Neural crest cell (in vitro differentiated cells): ENCODE measurements at places on chromosomes 5 and 9.
A peak's percentile ranks its signal among the peaks of the same experiment; 100 is the strongest.

- no peak for DNase-seq
Measured at GRCh38 chr9:76143834-76144233, 250.4 kb downstream of the RFK start.

DNA sequence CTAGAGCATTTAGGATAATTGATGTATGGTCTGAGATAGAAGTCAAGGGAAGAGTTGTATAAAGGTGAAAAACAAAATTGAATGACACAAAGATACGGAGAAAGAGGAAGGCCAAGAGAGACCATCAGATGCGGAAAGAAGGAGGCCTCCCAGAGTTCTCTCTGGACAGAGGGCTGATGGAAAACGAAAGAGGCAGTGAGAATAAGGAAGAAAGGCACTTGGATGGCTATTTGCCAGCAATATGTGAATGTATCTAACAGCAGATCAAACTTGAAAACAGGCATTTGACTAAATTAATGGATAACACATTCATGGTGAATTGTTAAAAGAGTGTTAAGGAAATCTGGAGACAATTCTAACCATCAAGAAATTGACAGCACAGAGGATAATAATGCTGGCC is 2.4 kb upstream of the DOCK8 start:
- no peak for DNase-seq

DNA sequence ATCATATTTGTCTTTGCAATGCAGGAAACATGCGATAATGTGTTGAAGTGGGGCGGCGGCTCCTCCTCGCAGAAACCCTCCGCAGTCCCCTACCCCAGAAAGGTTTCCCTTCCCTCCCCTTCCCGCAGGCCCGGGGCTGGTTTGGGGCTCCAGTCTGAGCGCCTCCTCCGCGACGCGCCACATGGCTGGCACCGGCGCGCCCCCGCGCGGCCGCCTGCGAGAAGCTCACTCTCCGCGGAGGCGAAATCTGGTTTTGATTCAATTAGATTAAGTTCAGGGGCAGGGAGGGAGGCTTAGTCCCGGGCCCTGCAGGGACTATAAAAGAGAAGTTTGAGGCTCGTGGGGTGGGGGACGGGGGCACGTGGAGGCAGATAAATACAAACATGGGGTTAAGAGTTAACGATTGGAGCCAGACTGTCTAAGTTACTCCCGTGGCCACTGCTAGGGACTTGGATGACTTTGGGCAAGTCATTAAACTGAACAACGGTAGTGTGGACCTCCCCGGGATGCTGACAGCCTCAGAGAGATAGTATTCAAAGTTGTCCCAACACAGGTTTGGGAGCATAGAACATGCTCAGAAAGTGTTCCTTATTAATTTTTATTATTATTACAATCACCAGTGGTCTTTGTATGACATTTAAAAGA is 69.4 kb downstream of the MSX2 start:
- peak; percentile 73 for DNase-seq

DNA sequence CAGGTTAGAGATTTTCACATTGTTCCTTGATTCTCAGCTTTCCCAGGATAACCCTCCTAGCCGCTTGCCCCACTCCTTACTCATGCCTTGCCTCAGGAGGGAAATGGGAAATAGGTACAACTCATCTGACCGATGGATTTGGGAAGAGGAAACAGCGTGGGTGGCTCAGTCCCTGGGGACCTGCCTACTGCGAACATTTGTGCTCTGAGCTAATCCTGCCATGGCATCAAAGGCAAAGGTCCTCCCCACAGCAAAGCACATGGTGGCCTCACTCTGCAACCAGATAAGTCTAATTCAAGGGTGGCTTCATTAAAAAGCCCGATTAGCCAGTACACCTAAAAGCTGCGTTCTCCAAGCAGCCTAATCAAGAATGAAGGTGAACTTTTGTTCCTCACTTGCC is 82.4 kb upstream of the ADRA1B start:
- no peak for DNase-seq

- DNase-seq = no peak
Measured at GRCh38 chr5:151461312-151461711, 13.9 kb downstream of the SLC36A1 start.

GRCh38 chr5:98796197-98796972 is 22.9 kb downstream of the RGMB start:
- peak; percentile 56 for DNase-seq

DNA sequence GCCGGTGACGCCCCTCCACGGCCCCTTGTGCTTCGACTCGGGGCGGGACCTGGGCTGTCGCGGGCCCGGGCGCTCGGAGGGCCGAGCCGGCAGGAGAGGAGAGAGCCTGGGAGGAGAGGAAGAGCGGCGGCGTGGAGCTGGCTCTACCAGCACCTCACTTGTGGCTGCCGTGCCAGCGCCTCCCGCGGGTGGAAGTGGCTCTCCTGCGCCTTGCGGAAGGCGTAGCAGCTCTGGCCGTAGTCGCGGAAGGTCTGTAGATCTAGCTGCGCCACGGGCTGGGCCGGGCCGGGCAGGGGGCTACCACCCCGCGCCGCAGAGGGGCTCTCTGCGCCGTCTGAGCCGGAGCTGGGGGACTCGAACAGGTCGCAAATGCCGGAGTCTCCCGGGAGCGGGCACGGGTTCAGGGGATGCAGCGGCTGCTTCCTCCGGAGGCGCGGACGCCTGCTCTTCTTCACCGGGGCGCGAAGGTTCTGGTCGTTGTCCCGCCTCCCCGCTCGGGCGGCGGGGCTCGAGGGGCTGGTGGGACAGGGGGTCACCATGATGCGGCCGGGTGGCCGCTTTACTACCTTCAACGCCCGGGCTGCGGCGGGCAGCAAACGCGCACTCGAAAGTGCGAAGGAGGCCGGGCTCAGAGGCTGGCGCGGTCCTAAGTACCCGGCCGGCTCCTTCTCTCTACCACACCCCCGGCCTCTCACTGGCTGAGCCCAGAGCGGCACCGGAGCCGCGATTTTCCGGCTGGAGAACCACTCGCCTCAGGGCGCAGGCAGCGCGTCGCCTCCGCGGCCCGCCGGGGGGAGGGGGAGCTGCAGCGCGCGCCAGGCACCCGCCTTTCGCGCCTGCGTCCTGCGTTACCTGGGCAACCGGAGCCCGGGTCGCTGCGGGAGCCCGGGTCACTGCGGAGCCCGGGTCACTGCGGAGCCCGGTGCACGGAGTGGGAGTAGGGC is at the start of gene CCNO:
TSS of gene CCNO (minus strand) at position 624 of the 944 bp plus-strand sequence. CDS start at position 539, 85 bp downstream.
- DNase-seq = peak; percentile 68

GRCh38 chr5:170407062-170407461 is 17.9 kb upstream of the KCNMB1 start:
- DNase-seq = no peak

DNA sequence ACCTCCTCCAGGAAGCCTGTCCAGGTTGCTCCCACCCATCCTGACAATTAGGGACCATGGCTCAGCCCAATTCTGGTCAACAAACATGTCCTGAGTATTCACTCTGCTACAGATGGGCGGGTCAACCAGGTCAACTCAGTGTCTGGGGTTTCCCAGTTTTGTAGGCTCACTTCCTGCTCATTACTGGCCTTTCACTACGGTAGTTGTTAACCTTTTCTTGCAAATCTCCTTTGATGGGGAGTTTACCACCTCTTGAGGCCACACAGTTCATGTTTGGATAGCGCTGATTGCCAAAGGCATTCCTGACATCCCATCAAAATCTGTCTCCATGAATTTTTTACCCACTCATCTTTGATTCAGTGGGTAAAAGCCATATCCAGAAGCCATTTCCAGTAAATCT is 13.8 kb downstream of the TMEM8B start:
- DNase-seq = no peak

GRCh38 chr9:105038051-105038450 is 110.1 kb upstream of the ABCA1 start:
- no peak for DNase-seq

DNA sequence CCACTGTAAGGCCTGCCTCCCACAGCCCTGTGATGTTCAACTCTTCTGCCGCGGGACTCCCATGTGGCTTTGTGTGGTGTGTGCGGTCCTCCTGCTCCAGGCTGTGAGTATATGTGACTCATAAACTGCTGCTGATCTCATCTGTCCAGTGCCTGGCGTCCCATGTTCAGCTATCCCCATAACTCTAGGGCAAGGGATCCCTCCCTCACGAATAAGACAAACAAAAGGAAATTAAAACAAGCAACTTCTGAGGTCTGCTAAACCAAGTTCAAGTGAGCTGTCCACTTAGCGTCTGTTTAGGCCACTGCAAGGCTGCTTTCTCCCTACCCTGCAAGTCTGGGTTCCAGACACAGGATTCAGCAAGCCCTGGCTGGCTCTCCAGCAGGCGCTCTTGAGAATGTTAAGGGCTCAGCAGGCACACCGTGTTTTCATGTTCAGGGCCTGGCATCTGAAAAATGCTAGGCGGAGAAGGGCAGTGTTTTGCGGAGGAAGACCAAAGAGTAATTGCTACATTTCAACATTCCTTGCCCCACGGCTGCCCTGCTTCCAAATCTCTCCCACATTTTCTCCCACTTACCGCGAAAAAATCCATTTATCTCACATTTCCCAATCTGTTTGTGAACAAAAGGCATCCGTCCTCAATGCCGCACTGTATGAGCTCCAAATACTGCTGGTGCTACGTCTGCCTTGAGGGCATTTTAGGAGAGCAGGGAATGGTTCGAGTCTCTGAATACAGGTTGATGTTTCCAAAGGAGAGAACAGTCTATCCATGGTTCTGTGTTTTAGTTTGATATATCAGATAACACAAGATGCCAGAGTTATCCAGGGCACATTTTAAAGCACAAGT is 280.2 kb downstream of the SEMA5A start:
- DNase-seq = no peak

DNA sequence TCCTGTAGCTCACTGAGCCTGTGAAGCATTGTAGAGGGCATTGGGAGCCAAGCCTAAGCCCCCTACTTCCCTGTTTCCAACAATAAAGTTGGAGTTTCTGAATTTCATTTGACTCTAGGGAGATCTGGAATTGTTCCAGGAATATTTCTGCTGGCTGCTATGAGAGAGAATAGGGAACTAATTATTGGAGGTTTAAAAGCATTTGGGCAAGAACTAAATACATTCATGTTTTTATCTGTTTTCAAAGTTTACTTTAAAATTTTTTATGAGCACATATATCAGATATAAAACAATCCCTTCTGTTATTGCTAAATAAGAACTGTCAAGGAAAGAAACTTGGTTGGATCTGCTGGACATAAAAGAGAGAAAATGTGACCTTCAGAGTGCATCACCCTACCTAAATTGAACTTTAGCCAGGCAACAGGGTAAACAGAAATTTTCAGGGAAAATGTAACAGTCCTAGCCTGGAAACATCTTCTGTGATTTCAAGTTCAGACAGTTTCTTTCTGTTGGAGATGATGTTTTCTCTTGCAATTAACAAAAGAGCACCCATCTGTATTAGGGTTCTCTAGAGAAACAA is 19.3 kb upstream of the LECT2 start:
- DNase-seq = no peak

DNA sequence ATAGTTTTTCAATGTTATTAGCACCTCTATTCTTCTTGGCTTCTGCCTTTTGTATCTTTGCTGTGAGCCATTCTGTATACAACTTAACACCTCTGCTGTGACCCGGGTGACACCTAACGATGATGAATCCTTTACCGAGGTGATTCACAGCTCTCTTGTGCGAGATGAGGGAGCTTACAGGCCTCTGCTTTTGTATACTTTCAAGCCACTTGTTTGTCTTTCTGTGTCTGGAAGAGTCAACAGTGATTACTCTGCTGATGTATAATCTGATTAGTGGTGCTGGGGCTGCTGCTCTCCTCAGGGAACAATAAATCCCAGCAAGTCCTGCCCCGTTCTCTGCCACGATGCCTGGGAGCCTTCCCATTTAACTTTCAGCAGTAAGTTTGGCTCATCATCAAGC is 442.9 kb upstream of the SGCD start:
- no peak for DNase-seq

DNA sequence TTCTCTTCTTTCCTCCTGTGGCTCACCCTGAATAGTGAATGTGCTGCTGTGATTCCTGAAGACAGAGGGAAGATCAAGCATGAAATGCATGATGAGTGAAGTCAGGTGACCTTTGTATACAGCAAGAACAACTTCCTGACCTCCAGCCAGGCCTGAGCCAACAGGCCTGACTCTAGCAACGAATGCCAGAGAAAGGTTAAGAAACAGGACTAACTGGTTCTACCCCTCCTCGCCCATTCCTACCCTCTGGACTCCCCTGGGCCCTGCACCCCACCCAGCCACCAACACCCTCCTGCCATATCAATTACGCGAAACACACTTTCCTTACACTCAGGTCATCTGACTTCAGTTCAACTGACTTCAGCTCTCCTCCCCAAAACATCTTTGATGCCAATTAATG is 4.9 kb downstream of the SUSD1 start:
- DNase-seq = no peak

GRCh38 chr5:149310947-149311658 is 34.2 kb upstream of the GRPEL2 start:
- no peak for DNase-seq

DNA sequence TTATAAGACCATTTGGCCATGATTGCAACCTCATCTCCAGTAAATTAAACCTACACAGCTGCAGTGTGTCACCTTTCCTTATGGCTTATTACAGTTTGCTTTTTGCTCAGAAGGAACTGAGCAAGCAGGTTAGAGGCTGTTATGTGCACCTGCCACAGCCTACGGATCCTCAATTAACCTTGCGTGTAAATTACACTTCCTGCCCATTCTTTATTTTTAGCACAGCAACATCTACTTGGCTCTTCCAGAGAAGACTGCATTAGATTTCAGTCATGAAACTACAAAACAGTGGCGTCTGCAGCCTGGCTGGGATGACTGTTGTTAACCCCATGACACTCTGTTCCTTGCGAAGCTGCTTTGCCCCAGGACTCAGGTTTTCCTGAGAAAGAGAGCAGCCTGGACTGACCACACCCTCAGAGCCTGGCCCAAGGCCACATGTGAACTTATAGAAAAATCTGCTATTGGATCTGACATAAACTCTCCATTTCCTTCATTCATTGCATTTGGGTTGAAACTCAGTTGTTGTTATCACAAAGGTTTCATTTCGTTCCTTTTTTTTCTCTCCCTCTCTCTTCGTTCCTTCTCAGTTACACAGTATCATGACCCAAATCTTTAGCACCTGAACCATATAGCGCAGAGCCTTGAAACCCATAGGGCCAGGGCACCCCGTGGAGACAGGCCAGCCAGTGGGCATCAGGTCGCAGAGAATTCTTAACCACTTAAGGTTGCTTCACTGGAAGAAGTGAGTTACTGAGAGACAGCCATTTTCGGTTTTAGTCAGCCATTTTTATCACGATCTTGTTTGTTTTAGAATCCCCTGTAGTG is 138.6 kb downstream of the PALM2AKAP2 start:
- DNase-seq = no peak

- no peak for DNase-seq
Measured at GRCh38 chr9:91416096-91416712, 7.4 kb downstream of the NFIL3 start.

GRCh38 chr9:70574151-70574837 is 159.8 kb upstream of the KLF9 start:
- DNase-seq = no peak

DNA sequence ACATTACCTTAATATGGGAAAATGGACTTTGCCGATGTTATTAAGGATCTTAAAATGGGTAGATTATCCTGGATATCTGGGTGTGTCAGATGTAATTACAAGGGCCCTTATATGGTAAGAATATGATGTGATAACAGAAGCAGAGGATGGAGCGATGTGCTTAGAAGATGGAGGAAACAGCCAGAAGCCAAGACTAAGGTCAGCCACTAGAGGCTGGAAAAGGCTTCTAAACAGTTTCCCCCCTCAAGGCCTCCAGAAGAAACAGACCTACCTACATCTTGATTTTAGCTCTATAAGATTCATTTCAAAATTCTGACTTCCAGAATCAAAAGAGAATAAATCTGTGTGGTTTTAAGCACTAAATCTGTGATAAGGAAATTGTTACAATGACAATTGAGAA is 131.9 kb downstream of the CAAP1 start:
- no peak for DNase-seq

- no peak for DNase-seq
Measured at GRCh38 chr5:33762859-33763258, 128.9 kb downstream of the ADAMTS12 start.
